ENCODE measurements at places on chromosomes 2 and 18. TPM values are rescaled to one million over a fixed set of nuclear protein-coding genes. Genes with fewer than 3 reads are reported as not detected.
A peak's percentile ranks its signal among the peaks of the same experiment; 100 is the strongest.

DNA sequence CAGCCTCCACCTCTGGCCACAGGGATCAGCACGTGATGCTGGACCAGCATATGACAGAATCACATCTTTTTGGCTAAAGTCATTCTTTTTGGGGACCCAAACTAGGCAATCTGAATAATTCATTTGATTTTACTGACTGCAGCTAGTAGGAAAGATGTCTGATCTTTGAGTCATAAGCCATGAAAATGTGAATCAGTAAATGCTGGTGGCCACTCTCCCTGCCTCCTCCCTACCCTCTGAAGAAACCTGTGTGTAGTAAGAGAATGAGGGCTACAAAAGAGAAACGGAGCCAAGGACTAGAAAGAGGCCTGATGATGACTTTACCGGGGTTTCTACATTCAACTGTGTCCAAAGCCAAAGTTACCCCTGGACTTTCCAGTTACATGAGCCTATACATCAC lies 10.1 kb upstream of the LRPPRC start:
- no peak overlapping the region for H3K4me3 ChIP-seq
- no peaks in the 10 kb centered on the region for H3K27me3 ChIP-seq
- no peak overlapping the region for H3K27ac ChIP-seq
- peaks cover 15% of the 10 kb centered on the region for H3K4me1 ChIP-seq
- DNase-seq, result no peak

DCAF17 gene
- 18.9 TPM for total RNA-seq

- H3K27me3 ChIP-seq, result peaks cover 4% of the 10 kb centered on the region
- H3K27ac ChIP-seq, result no peak overlapping the region
- no peak for DNase-seq
- H3K4me3 ChIP-seq, result no peak overlapping the region
Observed at GRCh38 chr2:57740891-57741290, 305.7 kb upstream of the VRK2 start.

- DNase-seq, result no peak
- no peaks in the 10 kb centered on the region for H3K4me1 ChIP-seq
- H3K4me3 ChIP-seq, result no peak overlapping the region
- peaks cover 3% of the 10 kb centered on the region for H3K27me3 ChIP-seq
- no peak overlapping the region for H3K27ac ChIP-seq
Observed at GRCh38 chr2:66408905-66409304, 26.0 kb upstream of the MEIS1 start.

- no peak overlapping the region for H3K4me3 ChIP-seq
- H3K27me3 ChIP-seq, result peaks cover 13% of the 10 kb centered on the region
- H3K27ac ChIP-seq, result no peak overlapping the region
- DNase-seq, result no peak
Observed at GRCh38 chr2:119059287-119059686, 99.3 kb downstream of the C1QL2 start.

DNA sequence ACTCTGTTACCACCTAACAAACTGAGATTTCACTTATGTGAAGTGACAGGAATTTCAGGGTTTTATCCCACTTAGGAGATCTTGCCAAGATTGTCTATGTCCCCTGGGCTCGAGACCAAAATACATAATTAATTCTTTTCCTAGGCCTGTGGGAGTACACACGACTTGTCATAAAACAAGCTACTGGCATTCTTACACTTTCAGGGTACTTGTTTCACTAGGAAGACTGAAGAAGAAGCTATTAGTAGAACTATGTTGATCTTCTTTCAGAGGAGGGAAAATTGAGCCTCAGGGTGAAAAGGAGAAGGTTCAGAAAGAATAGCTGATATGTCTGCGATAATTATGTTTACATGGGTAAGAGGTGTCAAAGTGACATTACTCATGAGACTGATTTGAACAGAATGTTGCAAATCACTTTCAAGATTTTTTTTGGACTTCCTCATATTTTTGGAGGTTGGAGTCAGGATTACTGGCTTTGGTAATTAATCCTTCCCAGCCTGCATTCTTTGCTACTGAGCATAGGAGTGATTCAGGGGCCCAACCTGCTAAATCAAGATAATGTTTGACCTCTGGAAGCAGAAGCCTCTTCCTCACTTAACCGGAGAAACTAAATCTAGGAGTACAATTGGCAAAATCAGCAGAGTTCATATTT lies 240.0 kb upstream of the NT5C1B start:
- H3K36me3 ChIP-seq, result peaks cover 2% of the 10 kb centered on the region
- no peak overlapping the region for H3K4me3 ChIP-seq
- no peak for DNase-seq

WDR35 gene
- total RNA-seq, result 10.1 TPM

GRCh38 chr18:46756559-46757201 lies at the start of gene ST8SIA5:
Gene ST8SIA5 (minus strand): TSS chr18:46757053. CDS start chr18:46756508, 545 bp downstream.
- peak within 1 kb of the TSS; percentile 68 for H3K4me3 ChIP-seq
- peaks cover 20% of the 10 kb centered on the region for H3K4me1 ChIP-seq
- no peak within 1 kb of the TSS for H3K27ac ChIP-seq
- H3K27me3 ChIP-seq, result peaks cover 74% of the 10 kb centered on the region

- H3K27me3 ChIP-seq, result peaks cover 17% of the 10 kb centered on the region
- H3K27ac ChIP-seq, result no peak overlapping the region
- no peak overlapping the region for H3K4me3 ChIP-seq
- no peak for DNase-seq
- H3K4me1 ChIP-seq, result no peaks in the 10 kb centered on the region
Observed at GRCh38 chr2:166167449-166167848, 39.6 kb upstream of the SCN1A start.
